Thyroid gland (tissue), 4 donors: ENCODE measurements at places on chromosomes 1 and 21. TPM values are rescaled to one million over a fixed set of nuclear protein-coding genes. Genes with fewer than 3 reads are reported as not detected.

The CHI3L2 gene
- total RNA-seq, result 5.1 TPM

GRCh38 chr1:171116676-171117075, 26.0 kb downstream of the FMO3 start:
- no peak for DNase-seq

The BTG2 gene
- 41.9 TPM for total RNA-seq

The LCE3A gene
- not detected for total RNA-seq

The GIPC2 gene
- total RNA-seq, result 3.6 TPM

- DNase-seq, result no peak
Measured at GRCh38 chr1:177065430-177065829, 99.1 kb downstream of the ASTN1 start.

The HNRNPU gene
- 348 TPM for total RNA-seq

- DNase-seq, result no peak
Measured at GRCh38 chr1:105210747-105211146, 1461.0 kb downstream of the AMY1C start.

GRCh38 chr1:211033921-211034525, 99.9 kb downstream of the KCNH1 start:
- no peak for DNase-seq

GRCh38 chr21:39350094-39351005, 1.5 kb upstream of the HMGN1 start:
- no peak for DNase-seq

DNA sequence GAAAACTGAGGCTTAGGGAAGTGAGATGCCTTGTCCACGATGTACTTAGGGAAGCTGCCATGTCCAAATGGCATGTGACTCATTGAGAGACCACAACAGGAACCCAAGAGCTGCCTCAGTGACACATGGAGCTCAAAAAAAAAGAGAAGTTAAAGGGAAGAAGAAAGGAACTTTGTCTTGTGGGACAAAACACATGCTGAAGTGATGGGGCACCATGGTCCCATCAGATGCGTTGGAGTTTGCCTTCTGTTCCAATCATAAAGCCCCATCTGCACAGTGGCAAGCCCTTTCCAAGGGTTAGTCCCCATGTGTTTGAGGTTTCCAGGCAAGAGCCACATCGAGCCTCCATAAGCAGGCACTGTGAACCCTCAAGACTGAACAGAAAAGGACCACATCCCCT, 8.0 kb downstream of the MED8 start:
- no peak for DNase-seq

The ANKRD45 gene
- 1.0 TPM for total RNA-seq

GRCh38 chr1:56074007-56074651, 505.2 kb downstream of the PLPP3 start:
- peak; percentile 61 for DNase-seq

- DNase-seq, result peak; percentile 84
Measured at GRCh38 chr1:207069858-207070506, 16.9 kb downstream of the PFKFB2 start.

GRCh38 chr1:172756024-172756423, 97.1 kb downstream of the FASLG start:
- DNase-seq, result no peak

GRCh38 chr1:85297855-85298629, 21.6 kb upstream of the BCL10 start:
- peak; percentile 59 for DNase-seq

DNA sequence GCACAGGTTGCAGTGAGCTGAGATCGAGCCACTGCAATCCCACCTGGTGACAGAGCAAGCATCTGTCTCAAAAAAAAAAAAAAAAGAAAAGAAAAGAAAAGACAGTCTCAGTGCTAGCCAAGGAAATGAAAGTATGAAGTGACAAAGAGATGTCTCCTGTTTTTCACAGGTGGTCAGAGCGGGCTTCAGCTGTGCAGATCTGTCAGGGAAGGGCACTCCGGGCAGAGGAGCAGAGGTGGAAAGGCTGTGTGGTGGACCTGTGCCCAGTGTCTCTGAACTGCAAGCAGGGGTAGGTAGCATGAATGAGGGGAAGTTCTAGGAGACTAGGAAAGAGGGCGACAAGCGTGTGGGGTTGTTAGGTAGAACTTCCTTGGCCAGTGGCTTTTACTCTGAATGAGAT, 67.5 kb downstream of the CD247 start:
- DNase-seq, result no peak

DNA sequence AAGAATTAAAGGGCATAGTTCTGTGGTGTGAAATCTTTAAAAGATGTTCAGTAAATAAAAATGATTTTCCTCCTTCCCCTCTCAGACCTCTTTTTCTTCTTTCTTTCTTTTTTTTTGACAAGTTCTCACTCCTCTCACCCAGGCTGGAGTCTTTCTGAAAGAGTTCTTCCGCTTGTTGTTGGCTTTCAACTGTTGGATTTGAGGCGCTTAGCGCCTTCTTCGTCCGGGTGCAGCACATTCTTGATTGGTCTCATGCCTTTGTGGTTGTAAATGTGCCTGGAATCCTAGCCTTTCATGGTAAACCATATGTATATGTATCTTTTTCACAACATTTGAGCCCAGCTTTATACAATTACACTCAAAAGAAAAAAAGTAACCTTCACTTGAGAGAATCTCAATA, 980 bp upstream of the METTL18 start:
- DNase-seq, result no peak

The PRPF38A gene
- 19.9 TPM for total RNA-seq

GRCh38 chr1:230170153-230170547, 103.1 kb downstream of the GALNT2 start:
- DNase-seq, result no peak

DNA sequence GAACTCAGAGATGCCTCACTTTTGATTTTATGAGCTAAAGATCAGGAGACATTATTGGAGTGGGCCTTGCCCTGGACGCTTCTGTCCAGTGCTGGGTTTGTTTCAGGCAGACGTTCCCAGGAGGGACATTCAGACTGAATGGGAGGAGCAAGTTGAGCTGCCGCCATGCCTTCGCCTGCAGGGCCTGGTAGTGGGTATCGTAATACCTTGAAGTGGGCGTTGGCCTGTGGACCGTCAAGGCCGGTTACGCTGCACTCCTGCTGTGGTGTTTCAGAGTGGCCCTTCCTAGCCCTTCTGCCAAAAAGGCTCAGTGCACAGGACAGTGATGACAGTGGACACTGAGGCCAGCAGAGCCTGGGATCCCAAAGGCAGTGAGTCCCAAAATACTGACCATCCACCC, 1.6 kb downstream of the FAM3B start:
- DNase-seq, result no peak

- DNase-seq, result no peak
Measured at GRCh38 chr1:202367271-202367670, 18.8 kb downstream of the PPP1R12B start.

The CFH gene
- 422 TPM for total RNA-seq

GRCh38 chr1:119773711-119774241, 5.1 kb upstream of the HMGCS2 start:
- DNase-seq, result no peak

DNA sequence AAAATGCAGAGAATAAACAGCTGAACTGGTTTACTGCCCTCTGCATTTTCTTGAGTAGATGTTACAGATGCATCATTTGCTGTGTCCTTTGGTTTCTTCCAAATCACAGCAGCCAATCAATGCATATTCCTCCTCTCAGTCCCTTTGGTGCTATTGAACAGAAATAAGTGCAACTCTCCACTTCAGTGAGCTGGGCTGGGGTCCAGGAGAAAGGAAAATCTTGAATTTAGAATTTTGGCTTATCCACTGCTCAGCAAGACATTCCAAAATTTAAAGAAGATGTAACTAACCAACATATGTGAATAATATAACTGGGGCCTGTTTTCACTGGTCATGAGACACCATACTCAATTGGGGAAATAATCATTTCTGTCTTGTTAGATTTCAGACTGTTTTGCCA, 39.2 kb downstream of the PRMT6 start:
- no peak for DNase-seq

The TMEM240 gene
- 4.5 TPM for total RNA-seq

DNA sequence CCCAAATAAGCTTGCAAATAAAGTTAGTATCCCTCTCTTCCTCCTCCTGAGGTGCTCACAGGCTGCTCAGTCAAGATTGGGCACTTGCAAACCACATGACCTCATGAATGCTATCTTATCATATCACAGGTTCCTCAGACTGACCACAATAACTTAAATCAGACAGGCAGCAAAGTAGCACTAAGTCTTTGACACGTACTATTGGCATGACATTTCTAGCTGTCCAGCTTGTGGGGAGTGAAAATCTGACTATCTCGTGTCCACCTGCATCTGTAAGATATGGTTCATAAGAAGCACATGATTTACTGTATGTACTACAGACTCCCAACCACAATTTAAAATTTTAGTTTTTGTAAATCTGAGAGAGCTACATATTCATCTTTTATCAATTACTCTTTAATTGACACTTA, 58.0 kb upstream of the GFI1 start:
- DNase-seq, result no peak

The DIO1 gene
- 374 TPM for total RNA-seq

GRCh38 chr21:43737158-43737950, 18.4 kb downstream of the PDXK start:
- DNase-seq, result peak; percentile 73

- no peak for DNase-seq
Measured at GRCh38 chr1:183886083-183886828, 81.3 kb downstream of the RGL1 start.

The ORC1 gene
- 1.1 TPM for total RNA-seq

- no peak for DNase-seq
Measured at GRCh38 chr1:201395936-201396335, 3.2 kb downstream of the LAD1 start.

The MYCBP gene
- total RNA-seq, result 21.9 TPM

GRCh38 chr1:242147096-242147976, 148.4 kb upstream of the MAP1LC3C start:
- DNase-seq, result no peak

DNA sequence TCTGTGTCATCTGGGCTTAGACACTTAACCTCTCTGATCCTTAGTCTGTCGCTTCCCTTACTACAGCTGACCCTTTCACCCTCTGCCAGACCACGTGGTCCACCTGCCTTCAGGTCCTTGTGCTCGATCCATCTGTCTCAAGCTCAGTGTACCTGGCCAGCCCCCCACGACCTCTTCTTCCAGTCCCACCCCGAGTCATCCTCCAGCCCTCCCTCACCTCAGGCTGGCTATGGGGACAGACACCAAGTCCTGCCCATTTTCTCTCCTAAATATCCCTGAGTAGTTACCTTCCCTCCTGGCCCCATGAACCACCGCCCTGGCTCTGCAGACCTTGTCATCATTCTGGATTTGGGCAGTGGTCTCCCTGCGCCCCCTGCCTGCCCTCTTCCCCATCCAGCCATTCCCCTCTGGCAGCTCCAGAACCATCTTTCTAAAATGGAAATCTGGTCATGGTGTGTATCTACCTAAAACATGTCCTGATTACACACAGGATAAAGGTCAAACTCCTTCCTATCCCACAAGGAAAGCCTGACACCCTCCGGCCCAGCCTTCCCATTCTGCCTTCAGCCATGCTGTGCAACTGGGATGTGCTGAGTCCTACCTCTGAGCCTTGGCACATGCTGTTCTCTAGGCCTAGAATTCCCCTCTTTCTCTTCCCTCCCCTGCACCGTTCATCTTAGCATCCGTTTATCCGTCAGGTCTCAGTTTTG, 107.6 kb downstream of the EPHB2 start:
- DNase-seq, result no peak

The AGBL4 gene
- total RNA-seq, result 2.1 TPM

GRCh38 chr1:67766141-67766978, 66.9 kb downstream of the GNG12 start:
- peak; percentile 39 for DNase-seq

DNA sequence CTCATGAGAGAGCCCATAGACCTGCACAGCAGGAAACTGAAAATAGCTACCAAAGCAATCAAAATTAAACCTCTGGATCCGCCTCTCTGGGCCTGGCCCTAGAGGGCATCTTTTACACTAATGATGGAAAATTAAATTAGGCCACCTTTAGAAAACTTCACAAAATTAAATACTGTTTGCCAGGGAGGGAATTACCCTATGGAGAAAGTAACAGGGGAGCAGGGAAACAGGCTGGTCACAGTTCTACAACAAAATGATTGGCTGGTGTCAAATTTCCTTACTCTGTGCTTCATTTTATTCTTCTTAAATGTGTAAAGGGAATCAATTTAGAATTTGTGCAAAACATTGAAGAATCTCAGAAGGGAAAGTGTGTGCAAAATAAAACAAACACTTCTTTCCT, 62.4 kb downstream of the SPATA46 start:
- DNase-seq, result no peak

The SPRR5 gene
- not detected for total RNA-seq

- DNase-seq, result no peak
Measured at GRCh38 chr1:157439302-157439954, 112.9 kb downstream of the FCRL5 start.

The TRABD2B gene
- total RNA-seq, result 0.34 TPM

The NECTIN4 gene
- not detected for total RNA-seq

The FAM229A gene
- 20.0 TPM for total RNA-seq
